ENCODE measurements at places on chromosomes 12 and 14. TPM values are rescaled to one million over a fixed set of nuclear protein-coding genes. Genes with fewer than 3 reads are reported as not detected.

DNA sequence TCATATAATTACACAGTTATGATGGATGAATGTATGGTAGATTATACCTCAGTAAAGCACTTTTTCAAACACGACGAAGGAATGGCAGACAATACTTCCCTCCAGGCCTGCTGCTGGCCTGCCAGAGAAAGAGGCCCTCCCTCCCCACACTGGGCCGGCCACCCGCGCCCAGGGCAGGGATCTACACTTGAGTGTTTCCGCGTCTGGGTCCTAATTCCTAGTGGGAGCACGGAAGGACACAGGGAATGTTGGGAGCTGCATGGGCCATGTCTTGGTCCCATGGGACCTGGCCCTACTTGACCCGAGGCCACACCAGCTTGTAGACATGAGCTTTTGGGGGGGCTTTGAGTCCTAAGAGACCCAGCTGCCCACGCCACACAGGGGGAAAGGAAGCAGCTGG, 52.0 kb downstream of the STX2 start:
- DNase-seq: no peak
- H3K4me3 ChIP-seq: no peak overlapping the region
- no peaks in the 10 kb centered on the region for H3K27me3 ChIP-seq
- no peak overlapping the region for H3K27ac ChIP-seq

DNA sequence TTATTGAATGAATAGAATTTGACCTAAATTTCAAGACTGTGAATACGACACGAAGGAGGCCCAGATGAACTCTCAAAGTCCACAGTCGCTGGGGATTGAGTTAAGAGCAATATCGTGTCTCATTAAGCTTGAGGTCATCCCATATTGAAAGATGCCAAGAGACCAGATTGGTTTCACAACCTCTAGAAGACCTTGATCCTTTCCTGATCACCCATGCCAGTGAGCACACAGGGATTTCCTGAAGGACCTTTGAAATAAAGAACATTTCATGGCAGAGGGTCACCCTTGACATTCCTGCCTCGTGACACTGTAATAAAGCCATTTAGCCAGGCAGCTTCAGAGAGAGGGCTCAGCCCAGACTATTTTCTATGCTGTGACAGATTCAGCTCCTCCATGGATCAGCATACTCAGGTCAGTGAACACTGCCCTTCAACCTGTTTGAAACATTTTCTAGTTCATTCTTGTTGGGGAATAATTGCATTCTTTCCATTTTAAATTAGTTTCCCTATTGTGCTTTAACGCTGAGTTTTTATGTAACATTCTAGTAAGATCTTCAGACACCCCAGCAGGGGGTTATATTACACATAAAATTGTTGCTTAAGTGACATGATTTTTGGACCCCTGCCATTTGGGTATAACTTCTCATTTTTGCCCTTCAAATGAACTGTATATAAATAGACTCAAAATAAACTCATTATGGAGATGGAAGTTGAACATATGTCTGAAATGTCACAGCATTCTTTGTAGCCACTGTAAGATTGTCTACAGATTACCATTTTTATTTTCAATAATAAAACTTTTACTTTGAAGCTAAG, 213.2 kb downstream of the C12orf50 start:
- no peaks in the 10 kb centered on the region for H3K36me3 ChIP-seq
- no peak overlapping the region for H3K4me3 ChIP-seq
- H3K27ac ChIP-seq: no peak overlapping the region
- H3K27me3 ChIP-seq: no peaks in the 10 kb centered on the region

DNA sequence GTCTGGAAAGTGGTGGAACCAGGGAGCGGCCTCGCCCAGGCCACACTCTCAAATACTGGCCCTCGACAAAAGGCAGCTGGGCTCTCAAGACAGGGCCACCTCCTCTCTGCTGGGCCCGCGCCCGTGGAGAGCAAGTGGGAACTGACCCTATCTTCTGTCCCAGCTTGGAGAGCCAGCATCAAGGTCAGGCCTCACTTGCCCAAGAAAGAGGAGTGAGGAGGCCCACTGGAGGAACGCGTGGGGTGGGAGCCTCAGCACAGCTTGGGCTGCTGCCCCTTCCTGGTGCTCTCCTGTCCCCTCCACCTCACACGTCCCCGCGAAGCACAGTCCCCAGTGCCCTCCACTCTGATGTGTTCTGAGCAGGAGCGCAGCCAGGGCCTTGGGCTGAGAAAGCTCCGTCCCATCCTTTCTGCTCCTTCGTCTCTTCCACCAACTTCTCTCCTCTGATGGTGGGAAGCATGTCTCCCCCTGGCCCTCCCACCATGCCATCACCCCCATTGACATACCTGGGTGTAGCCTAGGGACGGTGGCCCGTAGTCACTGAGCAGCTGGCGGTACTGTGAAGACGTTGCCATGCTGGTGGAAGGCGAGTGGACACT, 4.9 kb downstream of the CDK2AP1 start:
- no peaks in the 10 kb centered on the region for H3K36me3 ChIP-seq
- no peak overlapping the region for H3K27ac ChIP-seq
- DNase-seq: no peak

ZDHHC22 gene
- total RNA-seq: not detected

- no peak for DNase-seq
- H3K4me1 ChIP-seq: peaks cover 6% of the 10 kb centered on the region
- no peaks in the 10 kb centered on the region for H3K27me3 ChIP-seq
- H3K36me3 ChIP-seq: peaks cover 2% of the 10 kb centered on the region
Observed at GRCh38 chr12:1365703-1366102, 228.7 kb downstream of the FBXL14 start.

GRCh38 chr12:12456637-12457036, 99.8 kb downstream of the BORCS5 start:
- peaks cover 6% of the 10 kb centered on the region for H3K36me3 ChIP-seq
- DNase-seq: no peak
- H3K4me1 ChIP-seq: no peaks in the 10 kb centered on the region
- H3K27me3 ChIP-seq: no peaks in the 10 kb centered on the region
- H3K27ac ChIP-seq: no peak overlapping the region

DNA sequence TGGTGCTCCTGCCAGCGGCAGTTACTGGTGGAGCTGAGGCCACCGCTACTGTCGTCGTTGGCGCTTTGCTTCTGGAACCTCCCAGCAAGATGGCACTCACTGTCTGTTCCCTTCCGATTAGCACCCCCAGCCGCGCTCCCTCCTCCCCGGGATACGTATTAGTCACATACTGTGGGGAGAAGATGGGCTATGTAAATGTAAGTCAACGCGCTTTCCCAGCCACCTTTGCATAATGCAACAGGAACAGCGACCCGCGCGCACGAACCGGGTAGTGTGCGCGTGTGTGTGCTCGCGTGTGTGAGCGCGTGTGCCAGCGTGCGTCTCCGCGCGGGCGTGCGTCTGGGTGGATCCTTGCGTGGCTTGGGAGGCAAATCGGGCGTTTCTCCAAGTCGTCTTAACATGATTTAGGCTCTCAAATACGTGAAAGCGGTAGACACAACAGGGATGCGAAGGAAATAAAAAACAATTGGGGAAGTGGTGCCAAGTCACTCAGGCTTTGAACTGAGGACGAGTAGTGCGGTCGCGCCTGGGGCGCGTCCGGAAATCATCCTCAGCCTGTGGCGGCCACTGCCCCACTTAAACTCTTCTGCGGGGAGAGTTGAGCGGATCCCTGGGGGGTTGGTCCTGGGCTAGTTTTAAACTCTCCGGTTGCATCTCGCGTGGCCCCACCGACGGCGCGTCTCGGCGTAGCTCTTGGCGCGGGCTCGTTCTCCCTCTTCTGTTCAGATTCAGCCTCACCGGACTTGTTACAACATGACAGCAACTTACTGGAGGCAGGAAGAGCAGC, 1.8 kb downstream of the FLRT2 start:
- peaks cover 26% of the 10 kb centered on the region for H3K27me3 ChIP-seq
- H3K4me3 ChIP-seq: peak overlapping the region; percentile 73
- peaks cover 41% of the 10 kb centered on the region for H3K4me1 ChIP-seq
- no peaks in the 10 kb centered on the region for H3K36me3 ChIP-seq
- DNase-seq: peak; percentile 79

PROX2 gene
- not detected for total RNA-seq

GRCh38 chr12:113096675-113097461, 38.7 kb downstream of the RASAL1 start:
- peaks cover 12% of the 10 kb centered on the region for H3K27me3 ChIP-seq
- no peak overlapping the region for H3K4me3 ChIP-seq
- H3K4me1 ChIP-seq: peaks cover 11% of the 10 kb centered on the region
- H3K27ac ChIP-seq: no peak overlapping the region

RNFT2 gene
- total RNA-seq: 3.0 TPM

DNA sequence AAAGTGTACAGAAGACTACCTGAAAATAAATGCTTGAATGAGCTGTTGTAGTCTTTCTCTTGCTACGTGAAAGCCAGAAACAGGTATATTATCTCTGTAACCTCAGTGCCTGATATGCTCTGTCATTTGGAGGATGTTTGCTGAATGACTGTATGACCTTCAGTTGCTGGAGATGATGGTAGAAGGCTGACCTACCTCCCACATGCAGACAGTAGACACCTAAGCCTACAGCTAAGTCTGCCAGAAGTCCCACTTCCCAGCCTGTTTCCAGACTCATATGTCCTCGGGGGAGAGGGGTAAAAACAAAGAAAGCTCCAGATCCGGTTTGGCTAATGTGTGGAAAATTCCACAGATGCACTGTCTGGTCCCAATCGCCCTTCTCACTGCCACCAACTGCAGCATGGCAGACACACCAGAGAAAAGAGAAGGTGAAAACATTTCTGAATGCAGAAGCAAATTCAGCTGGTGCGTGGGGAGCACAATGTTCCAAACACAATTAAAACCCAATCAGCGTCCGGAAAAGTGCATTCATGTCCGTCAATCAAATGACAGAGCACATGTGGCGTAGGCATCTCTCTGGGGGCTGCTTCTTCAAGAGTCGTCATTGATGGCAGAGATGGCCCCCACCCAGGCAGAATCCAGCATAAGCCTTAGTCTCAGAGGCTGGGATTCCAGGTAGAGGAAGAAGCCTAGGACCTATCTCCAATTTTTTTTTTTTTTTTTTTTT, 76.3 kb upstream of the TBX3 start:
- H3K27me3 ChIP-seq: no peaks in the 10 kb centered on the region
- no peak overlapping the region for H3K27ac ChIP-seq
- H3K4me1 ChIP-seq: no peaks in the 10 kb centered on the region
- no peak overlapping the region for H3K4me3 ChIP-seq
- no peak for DNase-seq
- no peaks in the 10 kb centered on the region for H3K36me3 ChIP-seq

DNA sequence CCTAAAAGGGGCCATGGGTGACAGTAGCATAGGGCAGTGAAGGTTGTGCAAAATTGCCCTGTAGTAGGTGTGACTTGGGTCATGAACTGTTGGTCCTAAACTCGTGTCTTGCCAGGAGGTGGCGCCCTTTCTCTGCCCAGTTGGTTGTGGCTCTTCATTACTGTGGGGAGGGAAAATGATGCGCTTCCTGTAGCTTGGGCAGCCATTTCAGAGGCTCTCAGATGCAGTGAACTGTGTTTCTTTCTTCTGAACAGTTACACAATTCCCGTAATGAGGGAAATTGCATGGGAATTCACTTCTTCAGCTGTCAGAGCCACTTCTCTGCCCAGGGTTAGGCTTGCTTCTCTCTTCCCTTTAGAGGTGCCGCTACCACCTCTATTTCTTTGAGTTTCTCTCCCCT, 148.1 kb upstream of the NRXN3 start:
- H3K27me3 ChIP-seq: no peaks in the 10 kb centered on the region
- DNase-seq: no peak
- no peaks in the 10 kb centered on the region for H3K4me1 ChIP-seq
- no peaks in the 10 kb centered on the region for H3K36me3 ChIP-seq

DNA sequence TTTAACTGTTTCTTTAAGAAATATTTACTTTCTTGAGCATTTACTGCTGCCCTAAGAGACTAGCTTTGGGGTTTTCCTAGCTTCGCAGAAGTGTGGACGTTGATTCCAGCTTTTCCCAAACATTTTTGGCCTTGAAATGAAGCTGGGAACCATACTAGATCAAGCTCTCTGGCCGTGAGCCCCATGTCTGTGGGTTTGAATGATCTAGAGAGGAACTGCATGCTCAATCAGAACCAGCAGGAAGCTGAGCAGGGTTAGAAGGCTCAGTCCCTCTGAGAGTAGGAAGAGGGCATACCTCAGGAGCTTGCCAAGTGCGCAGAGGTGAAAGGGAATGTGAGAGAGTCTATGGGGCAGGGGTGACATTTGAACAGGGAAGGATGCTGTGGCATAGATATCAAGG, 292.1 kb downstream of the CACNA1C start:
- H3K36me3 ChIP-seq: no peaks in the 10 kb centered on the region
- no peaks in the 10 kb centered on the region for H3K27me3 ChIP-seq
- H3K4me3 ChIP-seq: no peak overlapping the region
- DNase-seq: no peak
- no peak overlapping the region for H3K27ac ChIP-seq
- H3K4me1 ChIP-seq: no peaks in the 10 kb centered on the region

KRT75 gene
- not detected for total RNA-seq

DNA sequence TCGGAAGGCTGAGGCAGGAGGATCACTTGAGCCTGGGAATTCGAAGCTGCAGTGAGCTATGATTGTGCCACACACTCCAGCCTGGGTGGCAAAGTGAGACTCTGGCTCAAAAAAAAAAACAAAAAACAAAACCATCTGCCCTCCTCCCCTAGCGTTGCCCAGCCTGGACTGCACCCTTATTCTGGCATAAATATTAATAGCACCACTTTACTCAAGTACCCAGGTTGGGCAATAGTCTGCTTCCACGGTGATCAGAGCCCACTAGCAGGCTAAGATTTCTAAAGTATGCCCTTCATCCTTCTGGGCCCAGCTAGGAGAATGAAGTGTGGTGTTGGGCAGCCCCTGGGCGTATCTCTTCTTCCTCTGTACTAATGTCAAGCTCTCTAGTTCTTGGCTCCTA, 33.3 kb downstream of the KCTD10 start:
- no peak overlapping the region for H3K4me3 ChIP-seq
- H3K36me3 ChIP-seq: peaks cover 66% of the 10 kb centered on the region
- H3K27me3 ChIP-seq: no peaks in the 10 kb centered on the region
- DNase-seq: no peak
- no peak overlapping the region for H3K27ac ChIP-seq

BDKRB1 gene
- total RNA-seq: not detected

DNA sequence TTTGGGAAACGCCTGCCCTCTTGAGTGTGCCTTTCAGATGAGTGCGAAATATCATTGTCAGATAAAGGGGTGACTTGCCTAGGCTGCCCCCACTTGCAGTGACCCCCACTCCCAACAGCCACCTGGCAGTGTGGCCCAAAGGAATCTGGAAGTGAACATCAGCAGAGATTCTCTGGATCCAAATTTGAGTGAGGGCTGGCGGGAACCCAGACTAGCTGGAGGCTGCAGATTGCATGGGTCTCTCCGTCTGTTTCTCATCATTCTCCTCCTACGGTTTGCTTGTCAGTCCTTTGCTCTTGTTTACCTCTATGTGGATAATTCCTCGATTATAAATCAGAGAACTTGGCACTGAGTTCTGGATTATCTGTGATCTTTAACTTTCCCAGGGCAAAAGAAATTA, 280.8 kb downstream of the ZFP36L1 start:
- DNase-seq: no peak
- H3K27ac ChIP-seq: no peak overlapping the region
- H3K4me1 ChIP-seq: peaks cover 82% of the 10 kb centered on the region
- H3K4me3 ChIP-seq: no peak overlapping the region
- H3K36me3 ChIP-seq: no peaks in the 10 kb centered on the region

GYS2 gene
- not detected for total RNA-seq

TM9SF1 gene
- 47.8 TPM for total RNA-seq

SLCO1A2 gene
- total RNA-seq: 1.9 TPM

All from spleen (tissue), 13 donors.